ENCODE measurements at places on chromosomes 7 and 10. TPM values are rescaled to one million over a fixed set of nuclear protein-coding genes. Genes with fewer than 3 reads are reported as not detected.

The TEX47 gene
- not detected for polyA plus RNA-seq

The LRRD1 gene
- 0.05 TPM for polyA plus RNA-seq

The SLC18A3 gene
- polyA plus RNA-seq, result 0.07 TPM

The BAMBI gene
- polyA plus RNA-seq, result 0.80 TPM

The UNCX gene
- 0.07 TPM for polyA plus RNA-seq

The ALKBH4 gene
- 11.4 TPM for polyA plus RNA-seq

The TFR2 gene
- 1.0 TPM for polyA plus RNA-seq

The RHEB gene
- 115 TPM for polyA plus RNA-seq

The ZPBP gene
- 0.05 TPM for polyA plus RNA-seq

The TAS2R3 gene
- polyA plus RNA-seq, result not detected

The TES gene
- polyA plus RNA-seq, result 41.3 TPM

The RAMP3 gene
- 23.8 TPM for polyA plus RNA-seq

The NPY4R2 gene
- not detected for polyA plus RNA-seq

The CALHM1 gene
- 0.05 TPM for polyA plus RNA-seq

The TBX20 gene
- not detected for polyA plus RNA-seq

The EBLN1 gene
- polyA plus RNA-seq, result 0.11 TPM

The AHCYL2 gene
- polyA plus RNA-seq, result 6.8 TPM

The CFAP58 gene
- 0.34 TPM for polyA plus RNA-seq

The TMEM236 gene
- 0.30 TPM for polyA plus RNA-seq

The GRM8 gene
- 0.27 TPM for polyA plus RNA-seq

The C10orf67 gene
- polyA plus RNA-seq, result 0.16 TPM

The DENND2A gene
- 0.80 TPM for polyA plus RNA-seq

The ACSM6 gene
- 0.96 TPM for polyA plus RNA-seq

The GIMAP8 gene
- 7.9 TPM for polyA plus RNA-seq

The DKK1 gene
- polyA plus RNA-seq, result 1.5 TPM

The GPR37 gene
- 1.1 TPM for polyA plus RNA-seq

The JCAD gene
- 5.9 TPM for polyA plus RNA-seq

The IRF5 gene
- 14.0 TPM for polyA plus RNA-seq

The ANAPC16 gene
- polyA plus RNA-seq, result 349 TPM

The TMEM72 gene
- polyA plus RNA-seq, result 0.07 TPM

The DGKI gene
- polyA plus RNA-seq, result 0.14 TPM

The POLR2J2 gene
- 4.8 TPM for polyA plus RNA-seq

The CPA2 gene
- polyA plus RNA-seq, result 0.71 TPM

The AGBL3 gene
- polyA plus RNA-seq, result 1.9 TPM

The AKR1C3 gene
- 26.3 TPM for polyA plus RNA-seq

The CALY gene
- 0.21 TPM for polyA plus RNA-seq

The OGA gene
- polyA plus RNA-seq, result 154 TPM

The NRCAM gene
- polyA plus RNA-seq, result 13.9 TPM

The CEP55 gene
- 6.4 TPM for polyA plus RNA-seq

The STK32C gene
- 18.7 TPM for polyA plus RNA-seq
